Central memory CD4-positive, alpha-beta T cell (primary cell): ENCODE measurements at places on chromosomes 7 and 10.

GRCh38 chr10:11331726-11332125, 279.7 kb downstream of the USP6NL start:
- DNase-seq, result no peak

- DNase-seq, result peak; percentile 4
Observed at GRCh38 chr10:50508315-50509051, 115.3 kb downstream of the SGMS1 start.

DNA sequence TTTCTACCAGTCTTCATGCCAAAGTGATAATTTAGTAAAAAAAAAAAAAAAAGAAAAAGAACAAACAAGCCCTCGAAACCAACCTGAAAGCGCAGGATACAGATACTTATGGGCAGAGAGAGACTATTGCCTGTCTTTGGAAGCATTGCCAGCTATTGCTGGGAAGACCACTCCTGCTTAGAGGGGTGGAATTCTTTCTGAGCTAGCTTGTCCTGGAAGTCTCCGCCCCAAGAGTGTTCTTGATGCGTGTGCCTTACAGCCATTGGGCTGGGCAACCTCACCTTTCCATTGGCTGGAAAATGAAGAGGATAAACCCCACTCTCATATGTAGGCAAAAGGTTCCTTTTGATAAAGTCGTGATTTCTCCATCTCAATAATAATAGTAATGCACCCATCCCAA, 19.9 kb upstream of the INSYN2A start:
- DNase-seq, result no peak

DNA sequence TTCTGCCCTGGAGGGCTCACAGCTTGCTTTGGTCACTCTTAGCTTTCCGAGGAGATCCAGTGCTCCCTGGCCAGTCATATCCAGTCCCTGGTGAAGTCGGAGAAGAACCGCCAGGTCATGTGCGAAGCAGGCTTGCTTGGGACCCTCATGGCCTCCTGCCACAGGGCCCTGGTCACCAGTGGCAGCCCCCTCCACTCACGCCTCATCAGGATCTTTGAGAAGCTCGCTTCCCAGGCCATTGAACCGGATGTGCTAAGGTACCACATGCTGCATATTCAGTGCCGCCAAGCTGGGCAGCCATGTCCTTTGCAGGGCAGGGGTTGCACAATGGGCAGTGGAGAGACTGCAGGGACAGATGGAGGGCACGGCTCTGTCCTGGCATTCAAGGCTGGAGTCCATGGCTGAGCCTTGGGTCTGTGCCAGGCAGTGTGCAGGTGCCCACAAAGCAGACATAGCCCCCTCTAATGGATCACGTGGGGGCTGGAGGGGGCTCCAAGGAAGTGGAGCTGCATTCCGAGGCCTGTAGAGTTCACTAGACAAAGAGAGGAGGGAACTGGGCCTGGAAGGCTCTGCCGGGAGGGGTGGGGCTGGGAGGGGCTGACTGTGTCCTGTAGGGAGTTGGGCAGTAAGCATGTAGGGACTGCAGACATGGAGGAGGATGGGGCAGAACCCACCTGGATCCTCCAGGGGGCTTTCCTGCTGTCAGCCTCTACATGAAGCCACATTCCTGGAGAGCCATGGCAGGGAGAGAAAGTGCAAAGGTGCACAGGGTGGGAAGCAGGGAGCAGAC, 89.9 kb downstream of the WDFY4 start:
- no peak for DNase-seq

DNA sequence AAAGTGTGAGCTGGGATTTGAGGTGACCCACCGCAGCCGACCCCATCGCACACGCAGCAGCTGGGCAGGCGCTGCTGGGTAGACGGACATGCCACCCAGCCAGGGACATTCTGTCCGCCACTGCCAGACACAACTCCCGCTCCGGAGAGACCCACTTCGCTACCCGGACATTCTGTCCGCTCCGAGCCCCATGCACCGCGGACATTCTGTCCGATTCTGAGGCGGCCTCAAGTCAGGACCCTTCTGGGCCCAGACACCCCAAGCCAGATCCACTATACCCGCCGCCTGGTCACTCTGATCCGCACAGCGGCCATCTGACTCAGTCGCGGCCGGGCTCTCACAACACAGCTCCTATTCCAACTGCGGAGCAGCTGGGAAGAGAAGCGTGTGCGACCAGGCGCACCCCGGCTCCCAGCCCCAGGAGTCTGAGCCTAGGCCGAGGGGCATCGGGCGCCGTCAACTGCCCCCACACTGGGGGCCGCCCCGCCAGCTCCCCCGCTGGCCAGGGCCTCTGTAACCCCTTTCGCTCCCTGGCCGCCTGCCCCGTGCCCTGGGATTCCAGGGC, 763 bp downstream of the PITX3 start:
- no peak for DNase-seq

DNA sequence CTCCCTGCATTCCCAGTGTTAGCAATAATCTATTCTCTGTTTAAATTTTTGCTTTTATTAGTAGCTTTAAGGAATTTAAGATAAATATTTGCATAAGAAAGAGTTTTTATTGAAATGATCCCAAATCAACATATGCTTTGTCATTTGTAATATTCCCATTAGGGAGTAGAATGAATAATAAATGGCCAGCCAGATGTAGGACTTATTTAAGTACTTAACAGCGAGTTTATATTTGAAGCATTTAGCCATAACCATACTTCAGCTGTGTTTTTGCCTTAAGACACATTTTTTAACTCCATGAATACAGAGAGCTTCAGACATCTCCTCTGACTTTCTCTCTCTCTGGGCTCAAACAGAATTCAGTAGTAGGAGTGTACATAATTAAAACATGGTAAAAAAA, 103.6 kb downstream of the HGF start:
- DNase-seq, result no peak

- DNase-seq, result no peak
Observed at GRCh38 chr7:128708824-128709223, 30.3 kb upstream of the CALU start.

GRCh38 chr10:100980311-100980710, 7.0 kb downstream of the MRPL43 start:
- DNase-seq, result no peak
